ENCODE measurements at places on chromosomes 2 and 18.

DNA sequence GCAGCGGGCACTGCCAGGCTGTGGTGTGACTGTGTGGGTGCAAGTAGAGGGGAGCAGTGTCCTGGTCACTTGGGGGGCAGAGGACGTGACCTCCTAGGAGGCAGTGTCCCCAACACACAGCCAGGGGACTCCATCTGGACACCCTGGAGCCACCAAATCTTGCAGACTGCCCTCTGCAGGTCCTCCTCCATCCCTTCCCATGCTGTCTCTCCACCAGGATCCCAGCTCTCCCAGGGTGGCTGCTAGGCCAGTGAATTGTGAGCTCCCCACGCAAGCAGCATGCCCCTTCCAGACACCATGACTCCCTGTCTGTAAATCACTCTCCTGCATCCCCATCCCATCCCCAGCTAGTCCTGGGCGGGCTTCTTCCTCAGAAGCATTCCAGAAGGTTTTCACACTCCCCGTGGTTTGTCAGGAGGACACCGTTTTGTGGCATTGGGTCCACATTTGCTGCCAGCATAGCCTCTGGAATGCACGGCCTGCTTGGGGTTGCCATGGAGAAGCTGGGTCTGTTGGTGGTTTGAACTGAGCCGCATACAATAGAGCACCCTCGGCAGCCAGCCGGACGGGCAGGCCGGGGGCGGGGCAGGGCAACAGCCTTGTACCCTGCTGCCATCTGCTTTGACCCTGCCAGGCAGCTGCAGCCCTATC lies 210.7 kb downstream of the KLHL29 start:
- DNase-seq = no peak

DNA sequence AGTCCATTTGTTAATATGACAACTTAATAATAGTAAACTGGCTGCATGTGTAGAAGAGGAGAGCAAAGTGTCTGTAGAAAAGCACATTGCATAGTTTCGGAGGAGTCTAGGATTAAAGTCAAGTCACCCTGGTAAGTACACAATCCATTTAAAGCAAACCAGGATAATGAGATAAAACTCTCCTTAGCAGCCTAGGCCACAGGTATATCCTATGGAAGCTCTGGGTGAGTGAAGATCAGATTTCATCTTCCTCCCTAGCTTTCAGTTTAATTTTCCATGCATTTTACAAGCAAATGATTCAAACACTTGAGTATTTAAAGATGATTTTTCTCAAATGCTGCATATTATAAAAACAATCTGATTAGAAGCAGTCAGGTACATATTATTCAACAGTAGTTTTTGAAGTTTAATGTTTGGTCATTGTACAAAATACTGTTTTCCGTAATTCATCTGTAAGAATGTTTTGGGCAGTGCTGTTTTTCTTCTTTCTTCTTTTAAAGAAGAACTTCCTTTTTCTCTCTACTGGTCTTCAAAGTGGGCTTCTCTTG lies 10.2 kb downstream of the CERS6 start:
- DNase-seq = no peak

DNA sequence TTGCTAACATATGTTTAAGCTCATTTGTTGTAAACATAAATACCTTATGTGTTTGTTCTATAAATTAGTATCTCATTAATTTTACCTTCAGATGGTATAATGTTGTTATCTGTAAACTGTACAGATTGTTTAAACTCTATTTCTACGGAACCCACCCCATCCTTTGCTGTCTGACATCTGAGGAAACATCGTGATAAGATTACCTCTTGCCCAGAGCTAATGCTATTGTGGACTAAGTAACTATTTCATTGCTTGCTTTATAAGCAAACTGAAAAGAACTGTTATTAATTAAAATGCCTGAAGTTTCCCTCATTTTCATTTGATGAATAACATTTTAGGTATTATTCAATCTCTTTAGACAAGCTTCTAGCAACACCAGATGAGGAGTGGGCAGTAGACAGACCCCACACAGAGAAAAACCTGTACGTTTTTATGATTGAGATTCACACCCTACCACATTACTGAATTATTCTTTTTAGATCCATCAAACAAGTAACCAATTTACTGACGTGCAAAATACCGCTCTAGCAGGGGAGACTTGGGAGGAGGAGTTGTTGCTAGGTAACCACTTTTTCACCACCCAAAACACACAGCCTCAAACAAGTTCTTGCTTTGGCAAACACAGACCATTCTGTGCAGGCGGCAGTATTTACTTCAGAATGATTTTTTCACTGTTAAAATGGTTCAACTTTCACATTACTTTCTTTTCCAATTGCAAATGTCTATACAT lies 1.9 kb upstream of the SYT4 start:
- DNase-seq = peak; percentile 89

GRCh38 chr18:68642003-68642402 lies 72.9 kb downstream of the TMX3 start:
- no peak for DNase-seq

GRCh38 chr2:205352593-205352992 lies 329.7 kb upstream of the NRP2 start:
- no peak for DNase-seq

Measured in GM23338 (cell line).